GM18507 (cell line): ENCODE measurements at places on chromosomes 12 and 14.
A peak's percentile ranks its signal among the peaks of the same experiment; 100 is the strongest.

- no peak for DNase-seq
Observed at GRCh38 chr12:115638733-115639647, 638.5 kb downstream of the MED13L start.

DNA sequence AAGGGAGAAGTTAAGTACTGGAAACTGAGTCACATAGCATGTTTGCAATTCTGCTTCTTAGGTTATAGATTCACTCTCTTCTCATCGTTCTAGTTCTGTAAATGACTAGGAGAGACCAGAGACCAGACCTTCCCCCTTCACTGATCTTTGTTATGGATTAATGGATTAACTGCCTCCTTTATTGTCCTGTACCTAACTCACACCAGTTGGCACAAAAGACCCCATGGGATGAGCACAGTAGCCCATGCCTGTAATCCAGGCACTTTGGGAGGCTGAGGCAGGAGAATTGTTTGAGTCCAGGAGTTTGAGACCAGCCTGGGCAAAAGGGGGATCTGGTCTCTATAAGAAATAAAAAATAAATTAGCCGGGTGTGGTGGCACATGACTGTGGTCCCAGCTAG, 20.8 kb downstream of the BCAT1 start:
- DNase-seq = no peak

DNA sequence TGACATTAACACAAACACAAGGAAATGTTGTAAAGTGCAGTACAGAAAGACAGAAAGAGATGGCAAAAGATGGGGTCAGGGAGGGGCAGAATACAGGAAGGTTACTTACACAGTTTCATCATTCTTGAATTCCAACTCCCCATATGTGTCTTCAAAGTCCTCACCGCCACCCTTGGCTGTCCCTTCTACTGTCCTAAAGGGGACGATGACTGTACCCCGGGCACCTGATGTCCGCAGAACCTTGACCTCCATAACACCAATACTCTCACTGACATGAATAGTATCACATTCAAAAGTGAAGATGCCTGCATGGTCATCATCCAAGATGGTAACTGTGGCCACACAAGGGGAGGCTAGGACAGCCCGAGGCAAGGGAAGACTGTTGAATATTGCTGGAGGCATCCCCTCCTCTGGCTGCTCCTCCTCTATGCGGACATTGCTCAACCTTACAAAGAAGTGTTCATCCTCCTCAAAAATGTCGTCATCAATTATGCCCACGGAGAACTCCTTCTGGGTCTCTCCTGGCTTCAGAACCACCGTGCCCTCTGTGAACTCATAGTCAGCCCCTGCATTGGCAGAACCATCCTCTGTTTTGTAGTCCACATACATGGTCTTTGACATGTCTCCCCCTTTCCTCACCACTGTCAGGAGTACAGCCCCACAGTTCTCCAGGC, 22.1 kb downstream of the SLC8A3 start:
- no peak for DNase-seq

DNA sequence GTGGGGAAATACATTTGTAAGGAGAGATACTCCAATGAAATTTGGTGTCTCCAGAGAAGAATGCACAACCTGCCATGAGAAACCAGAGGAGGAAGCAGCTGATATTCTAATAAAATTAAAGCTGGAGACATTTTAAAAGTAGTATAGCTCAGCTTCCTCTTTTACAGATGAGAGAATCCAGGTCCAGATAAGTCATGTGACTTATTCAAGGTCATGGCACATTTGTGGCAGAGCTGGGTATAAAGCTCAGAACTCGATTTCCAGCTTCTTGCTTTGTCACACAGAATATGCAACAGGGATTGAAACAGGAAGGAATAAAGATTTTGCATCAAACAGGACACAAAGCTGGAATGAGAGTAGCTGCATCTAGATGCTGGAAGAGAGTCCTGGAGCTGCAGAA, 174.8 kb downstream of the EMP1 start:
- DNase-seq = no peak

GRCh38 chr14:39398382-39398781, 33.9 kb downstream of the FBXO33 start:
- no peak for DNase-seq

- no peak for DNase-seq
Observed at GRCh38 chr12:68137335-68137830, 22.2 kb downstream of the IFNG start.

- DNase-seq = no peak
Observed at GRCh38 chr12:32515137-32515873, 115.9 kb downstream of the FGD4 start.

DNA sequence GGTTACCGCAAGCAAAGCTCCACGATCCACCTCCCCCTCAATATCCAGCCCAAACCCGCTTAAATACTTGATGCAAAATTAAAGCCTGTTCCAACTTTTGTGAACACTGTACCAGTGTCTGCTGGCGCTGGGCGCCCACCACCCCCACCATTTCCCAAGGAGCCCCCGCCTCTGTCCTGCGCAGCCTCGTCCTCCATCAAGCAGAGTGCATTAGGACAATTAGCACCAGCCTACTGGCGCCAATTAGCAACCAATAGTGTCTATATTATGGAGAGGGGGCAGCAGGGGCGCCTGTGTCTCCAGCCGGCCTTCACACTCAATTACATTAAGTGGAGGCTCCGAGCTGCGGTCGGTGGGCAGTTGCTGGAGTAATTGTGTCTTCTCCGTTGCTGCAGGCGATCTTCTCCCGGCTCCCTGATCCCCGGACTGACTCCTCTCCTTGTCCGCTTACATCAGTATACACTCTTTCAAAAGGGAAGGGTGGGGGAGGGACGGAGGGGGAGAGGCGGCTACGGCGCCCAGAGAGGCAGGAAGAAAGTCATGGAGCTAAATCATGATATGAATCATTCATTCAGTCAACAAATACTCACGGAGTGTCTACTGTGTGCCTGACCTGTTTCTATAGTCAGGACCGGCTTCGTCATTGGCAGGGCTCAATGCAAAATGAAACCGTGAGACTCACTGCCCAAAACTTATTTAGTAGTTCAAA, 707.3 kb downstream of the MED13L start:
- DNase-seq = no peak

DNA sequence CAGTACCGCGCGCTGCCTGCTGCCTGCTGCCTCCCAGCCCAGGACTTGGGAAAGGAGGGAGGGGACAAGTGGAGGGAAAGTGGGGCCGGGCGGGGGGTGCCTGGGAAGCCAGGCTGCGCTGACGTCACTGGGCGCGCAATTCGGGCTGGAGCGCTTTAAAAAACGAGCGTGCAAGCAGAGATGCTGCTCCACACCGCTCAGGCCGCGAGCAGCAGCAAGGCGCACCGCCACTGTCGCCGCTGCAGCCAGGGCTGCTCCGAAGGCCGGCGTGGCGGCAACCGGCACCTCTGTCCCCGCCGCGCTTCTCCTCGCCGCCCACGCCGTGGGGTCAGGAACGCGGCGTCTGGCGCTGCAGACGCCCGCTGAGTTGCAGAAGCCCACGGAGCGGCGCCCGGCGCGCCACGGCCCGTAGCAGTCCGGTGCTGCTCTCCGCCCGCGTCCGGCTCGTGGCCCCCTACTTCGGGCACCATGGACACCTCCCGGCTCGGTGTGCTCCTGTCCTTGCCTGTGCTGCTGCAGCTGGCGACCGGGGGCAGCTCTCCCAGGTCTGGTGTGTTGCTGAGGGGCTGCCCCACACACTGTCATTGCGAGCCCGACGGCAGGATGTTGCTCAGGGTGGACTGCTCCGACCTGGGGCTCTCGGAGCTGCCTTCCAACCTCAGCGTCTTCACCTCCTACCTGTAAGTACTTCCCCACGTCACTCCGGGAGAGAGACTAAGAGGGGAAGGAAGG, at the start of gene LGR5:
LGR5 (plus strand) TSS at position 186 of the 732 bp plus-strand sequence; CDS start at position 469, 283 bp downstream.
- DNase-seq = no peak

DNA sequence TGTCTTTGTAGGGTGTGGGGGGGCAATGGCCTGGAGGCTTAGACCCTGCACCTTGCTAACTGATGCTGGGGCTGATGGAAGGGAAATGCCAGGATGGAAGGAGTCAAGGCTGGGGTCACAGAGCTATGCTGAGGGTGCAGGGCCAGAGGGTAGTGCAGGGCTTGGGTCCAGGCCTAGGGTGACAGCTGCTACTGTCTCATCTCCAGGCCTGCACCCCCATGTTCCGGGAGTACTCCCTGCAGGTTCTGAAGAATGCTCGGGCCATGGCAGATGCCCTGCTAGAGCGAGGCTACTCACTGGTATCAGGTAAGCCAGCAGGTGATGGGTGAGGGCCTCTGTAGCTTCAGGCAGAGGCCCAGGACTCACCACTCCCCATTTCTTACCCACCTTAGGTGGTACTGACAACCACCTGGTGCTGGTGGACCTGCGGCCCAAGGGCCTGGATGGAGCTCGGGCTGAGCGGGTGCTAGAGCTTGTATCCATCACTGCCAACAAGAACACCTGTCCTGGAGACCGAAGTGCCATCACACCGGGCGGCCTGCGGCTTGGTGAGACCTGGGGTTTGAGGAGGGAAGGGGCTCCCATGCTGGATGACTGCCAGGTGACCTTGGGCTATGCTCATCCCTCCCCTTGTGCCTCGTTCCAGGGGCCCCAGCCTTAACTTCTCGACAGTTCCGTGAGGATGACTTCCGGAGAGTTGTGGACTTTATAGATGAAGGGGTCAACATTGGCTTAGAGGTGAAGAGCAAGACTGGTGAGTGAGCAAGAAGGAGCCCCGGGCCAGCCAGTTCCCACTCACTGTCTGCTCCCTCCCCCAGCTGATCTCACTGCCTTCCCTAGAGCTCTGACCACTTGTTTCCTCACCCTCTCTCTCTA, 4.1 kb downstream of the SHMT2 start:
- no peak for DNase-seq

- no peak for DNase-seq
Observed at GRCh38 chr12:4454315-4454860, 8.8 kb upstream of the FGF6 start.

- DNase-seq = no peak
Observed at GRCh38 chr12:3150931-3151835, 74.0 kb downstream of the TSPAN9 start.

DNA sequence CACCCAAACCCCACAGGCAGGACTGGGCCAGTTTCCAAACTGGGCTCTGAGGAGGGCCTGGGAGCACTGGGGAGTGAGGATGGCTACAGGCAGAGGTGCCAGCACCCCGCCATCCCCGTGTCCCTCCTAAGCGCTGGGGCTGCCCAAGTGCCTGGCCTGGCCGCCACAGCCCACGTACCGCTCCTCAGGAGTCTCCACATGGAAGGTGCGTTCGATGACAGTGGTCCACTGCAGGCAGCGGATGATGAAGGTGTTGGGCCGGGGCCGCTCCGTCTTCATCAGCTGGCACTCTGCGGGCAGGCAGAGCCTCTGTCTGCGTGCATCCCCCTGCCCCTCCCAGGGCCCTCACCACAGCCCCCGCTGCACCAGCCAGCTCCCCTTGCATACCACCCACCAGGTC, 19.1 kb downstream of the AKT1 start:
- no peak for DNase-seq

- no peak for DNase-seq
Observed at GRCh38 chr12:21292111-21292510, 42.6 kb downstream of the SLCO1A2 start.

- no peak for DNase-seq
Observed at GRCh38 chr14:53408175-53408879, 255.2 kb upstream of the DDHD1 start.

- DNase-seq = no peak
Observed at GRCh38 chr12:106894774-106895173, 60.9 kb upstream of the TMEM263 start.

GRCh38 chr12:39483042-39483441, 40.1 kb upstream of the KIF21A start:
- DNase-seq = no peak

GRCh38 chr14:72920008-72920407, 6.3 kb upstream of the DCAF4 start:
- DNase-seq = no peak

GRCh38 chr14:102760496-102761193, 16.6 kb upstream of the TRAF3 start:
- no peak for DNase-seq

DNA sequence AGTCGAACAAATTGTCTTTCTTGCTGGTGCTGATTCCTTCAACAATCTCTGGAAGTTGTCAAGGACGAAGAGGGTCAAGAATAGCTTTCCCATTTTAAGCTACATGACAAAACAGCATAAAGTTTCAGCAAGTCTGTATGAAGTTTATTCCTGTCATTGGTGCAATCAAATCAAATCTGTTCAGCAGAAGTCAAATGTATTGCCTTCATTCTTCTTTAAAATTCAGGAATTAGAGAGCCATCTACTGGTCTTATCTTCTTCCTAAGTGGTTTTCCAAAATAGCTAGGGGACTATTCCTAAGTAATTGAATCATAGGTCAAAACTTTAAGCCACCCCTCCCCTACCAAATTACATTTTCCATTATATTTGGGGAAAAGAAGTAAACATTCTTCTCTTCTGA, 990.2 kb downstream of the GALC start:
- no peak for DNase-seq

DNA sequence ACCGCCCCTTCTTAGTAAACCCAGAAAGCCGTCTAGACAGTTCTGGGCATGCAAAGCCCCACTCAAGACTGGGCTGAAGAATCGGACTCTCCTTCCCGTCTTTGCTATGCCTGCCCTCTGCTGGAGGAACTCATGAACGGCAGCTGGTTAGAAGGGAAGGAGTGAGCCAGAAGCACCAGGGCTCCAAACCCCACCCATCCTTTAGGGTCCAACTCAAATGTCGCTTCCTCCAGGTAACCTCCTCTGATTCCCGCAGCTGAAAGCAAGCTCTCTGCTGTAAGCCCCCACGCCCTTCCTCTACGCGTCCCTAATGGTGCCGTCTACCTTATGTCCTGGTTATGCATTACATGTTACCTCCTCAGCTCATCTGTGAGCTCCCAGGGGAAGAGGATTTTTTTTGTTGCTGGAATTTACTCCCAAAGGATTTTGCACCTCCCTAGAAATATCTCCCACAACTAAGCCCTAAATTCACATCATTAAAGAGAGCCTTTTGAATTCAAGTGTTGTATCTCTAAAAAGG, 59.0 kb upstream of the SCN8A start:
- DNase-seq = peak; percentile 65

DNA sequence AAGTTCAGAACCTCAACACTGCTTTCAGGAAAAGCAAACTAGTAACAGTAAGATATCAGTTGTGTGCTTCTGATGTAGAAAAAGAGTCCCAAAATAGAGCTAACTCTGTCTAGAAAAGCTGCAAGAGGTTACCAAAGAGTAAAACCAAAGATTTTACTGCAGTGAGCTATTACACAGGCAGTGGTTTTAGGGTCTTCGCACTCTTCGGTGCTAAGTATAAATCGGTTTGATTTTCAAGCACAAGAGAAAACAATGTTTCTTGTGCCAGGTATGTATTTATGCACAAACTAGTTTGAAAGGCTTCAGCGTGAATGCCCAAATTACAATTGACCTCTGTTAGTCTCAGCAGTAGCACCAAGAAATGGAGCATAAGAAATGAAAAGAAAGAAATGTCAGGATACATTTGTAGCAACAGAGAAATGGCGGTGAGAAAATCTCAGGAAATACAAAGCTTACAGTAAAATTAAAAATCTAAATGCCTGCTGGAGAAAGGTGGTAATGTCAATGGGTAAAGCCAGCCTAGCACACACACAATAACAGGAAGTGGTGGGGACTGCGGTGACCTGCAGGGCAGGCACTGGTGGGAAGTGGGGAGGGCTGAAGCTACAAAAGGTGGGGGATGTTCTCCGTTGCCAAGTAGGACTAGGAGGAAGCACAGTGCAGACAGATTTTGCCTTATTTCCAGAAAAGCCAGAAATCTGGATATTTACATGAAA, 18.0 kb upstream of the DYRK2 start:
- DNase-seq = peak; percentile 5

- peak; percentile 73 for DNase-seq
Observed at GRCh38 chr12:53205747-53206419, 1.2 kb downstream of the ITGB7 start.

GRCh38 chr14:20986811-20987210, 3.0 kb upstream of the METTL17 start:
- DNase-seq = no peak

GRCh38 chr12:21676776-21677175, 19.1 kb upstream of the LDHB start:
- no peak for DNase-seq
